ENCODE measurements at places on chromosomes 1 and 21.
A peak's percentile ranks its signal among the peaks of the same experiment; 100 is the strongest.

- DNase-seq = no peak
Observed at GRCh38 chr1:61472876-61473275, 252.1 kb downstream of the TM2D1 start.

DNA sequence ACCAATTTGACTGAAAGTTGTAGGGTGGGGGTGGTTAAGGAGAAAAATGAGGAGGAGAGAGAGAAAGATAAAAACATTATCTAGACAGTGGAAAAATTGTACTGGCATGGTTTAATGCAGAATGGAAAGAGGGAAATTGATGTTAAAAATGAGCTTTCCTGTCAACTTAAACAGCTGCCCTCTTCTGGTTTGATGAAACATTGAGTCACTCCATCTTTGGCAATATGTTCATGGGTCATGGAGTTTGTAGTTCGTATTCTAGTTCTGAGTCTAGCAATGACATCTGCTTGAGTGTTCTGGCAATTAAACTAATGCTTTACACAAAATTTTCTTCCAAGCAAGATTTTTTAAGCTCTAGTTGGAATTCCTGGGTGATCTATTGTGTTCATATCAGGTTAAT lies 9.6 kb downstream of the ZNF648 start:
- no peak for DNase-seq

- DNase-seq = peak; percentile 43
Observed at GRCh38 chr21:16179773-16180172, 450.0 kb downstream of the USP25 start.

DNA sequence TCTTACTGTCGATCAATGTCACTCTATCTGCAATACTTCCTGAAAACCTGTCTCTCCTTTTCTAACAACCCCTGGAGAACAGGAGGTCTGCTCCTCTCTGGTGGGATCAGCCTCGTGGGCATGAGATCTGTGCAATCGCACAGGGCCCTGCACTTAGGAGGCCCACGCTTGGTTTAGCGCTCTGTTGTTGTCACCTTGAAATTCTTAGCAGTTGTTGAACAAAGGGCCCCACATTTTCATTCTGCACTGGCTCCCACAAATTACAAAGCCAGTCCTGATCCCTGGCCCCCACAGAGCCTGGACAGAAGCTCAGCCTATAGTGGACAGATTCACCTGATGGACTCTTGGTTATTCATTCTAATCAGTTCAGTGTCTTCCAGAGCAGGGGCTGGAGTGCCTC lies 18.6 kb downstream of the SPOCD1 start:
- no peak for DNase-seq

- no peak for DNase-seq
Observed at GRCh38 chr1:53079251-53079650, 17.2 kb downstream of the PODN start.

Measured in T47D (cell line).